NCI-H2029 treated with DMSO at 0.1 percent for 48 hours (cell line): ENCODE measurements at places on chromosomes 4 and X.
A peak's percentile ranks its signal among the peaks of the same experiment; 100 is the strongest.

GRCh38 chr4:7698584-7698983 is 241.1 kb downstream of the AFAP1 start:
- DNase-seq: no peak

DNA sequence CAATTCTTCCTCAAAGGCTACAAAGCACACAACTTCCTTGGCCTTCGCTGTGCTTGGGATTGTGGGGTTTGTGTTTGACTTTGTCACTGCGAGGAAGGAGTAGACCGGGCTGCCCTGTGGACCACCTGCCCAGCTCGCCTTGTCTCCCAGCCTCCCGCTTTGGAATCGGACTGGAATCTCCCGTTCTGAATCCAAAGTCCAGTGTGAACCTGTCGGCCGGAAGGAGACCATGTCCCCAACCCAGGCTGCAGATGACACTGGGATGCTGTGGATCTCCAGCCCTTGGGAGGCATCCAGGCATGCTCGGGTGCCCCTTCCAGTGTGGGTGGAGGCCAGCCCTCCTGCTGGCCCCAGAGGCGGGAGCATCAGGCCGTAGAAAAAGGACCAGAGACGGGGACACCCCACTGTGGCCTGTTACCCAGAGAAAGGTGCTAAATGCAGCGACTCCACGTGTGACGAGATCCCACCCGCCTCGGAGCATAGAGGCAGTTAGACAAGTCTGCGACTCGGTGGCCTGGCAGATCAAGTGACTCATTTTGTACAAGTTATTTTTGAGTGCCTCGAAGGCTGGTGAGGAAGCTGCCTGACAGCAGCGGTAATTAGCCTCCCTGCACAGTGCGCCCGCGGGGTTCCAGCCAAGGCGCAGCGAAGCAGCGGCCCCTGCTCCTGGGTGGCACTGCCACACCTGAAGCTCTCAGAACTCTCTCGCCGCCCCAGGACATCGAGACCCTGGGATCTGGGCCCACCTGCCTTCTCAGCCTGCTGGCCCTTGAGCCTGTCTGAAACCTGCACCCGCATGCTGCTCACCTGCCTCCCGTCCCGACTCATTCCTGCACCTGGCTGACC is 57.5 kb downstream of the ADRA2C start:
- DNase-seq: no peak

DNA sequence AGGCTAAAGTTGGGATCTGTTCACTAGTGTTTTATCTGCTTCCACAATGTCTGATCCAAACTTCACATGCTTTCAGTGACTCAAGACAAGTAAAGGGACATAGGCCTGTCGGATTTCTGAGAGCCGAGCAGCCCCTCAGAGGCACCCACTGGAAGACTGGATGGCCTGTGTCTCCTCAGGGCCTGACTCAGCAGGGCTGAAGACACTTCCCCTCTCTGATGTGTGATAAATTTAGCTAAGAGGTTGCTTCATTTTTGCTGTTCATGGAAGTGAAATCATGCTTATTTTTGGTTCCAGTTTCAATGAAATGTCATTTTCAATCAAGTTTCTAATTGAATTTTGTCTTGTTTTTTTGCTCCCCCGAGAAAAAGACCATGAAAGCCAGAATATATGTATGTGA is 93.7 kb downstream of the MXRA5 start:
- no peak for DNase-seq

GRCh38 chrX:104310657-104311254 is 56.0 kb upstream of the ESX1 start:
- no peak for DNase-seq

GRCh38 chrX:147917700-147918695 is 6.3 kb downstream of the FMR1 start:
- no peak for DNase-seq

DNA sequence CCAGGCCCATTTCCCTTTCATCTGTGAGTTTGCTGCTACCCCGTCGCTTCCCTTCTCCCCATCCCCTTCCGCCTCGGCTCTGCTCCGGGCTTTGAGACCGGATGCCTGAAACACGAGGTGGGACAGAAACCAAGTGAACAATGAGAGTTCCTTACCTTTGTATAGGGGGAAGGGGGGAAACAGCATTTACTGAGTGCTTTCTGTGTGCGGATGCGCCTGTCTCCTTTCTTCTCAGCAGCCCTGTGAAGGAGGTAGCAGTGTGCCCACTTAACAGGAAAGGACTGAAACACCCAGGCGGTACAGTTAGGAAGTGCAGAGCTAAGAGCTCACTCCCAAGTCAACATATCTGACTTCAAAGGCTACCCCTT is 43.2 kb upstream of the TMSB15B start:
- peak; percentile 1 for DNase-seq

- no peak for DNase-seq
These were observed 10.2 kb downstream of the HGFAC start for GRCh38 chr4:3451956-3452355.

DNA sequence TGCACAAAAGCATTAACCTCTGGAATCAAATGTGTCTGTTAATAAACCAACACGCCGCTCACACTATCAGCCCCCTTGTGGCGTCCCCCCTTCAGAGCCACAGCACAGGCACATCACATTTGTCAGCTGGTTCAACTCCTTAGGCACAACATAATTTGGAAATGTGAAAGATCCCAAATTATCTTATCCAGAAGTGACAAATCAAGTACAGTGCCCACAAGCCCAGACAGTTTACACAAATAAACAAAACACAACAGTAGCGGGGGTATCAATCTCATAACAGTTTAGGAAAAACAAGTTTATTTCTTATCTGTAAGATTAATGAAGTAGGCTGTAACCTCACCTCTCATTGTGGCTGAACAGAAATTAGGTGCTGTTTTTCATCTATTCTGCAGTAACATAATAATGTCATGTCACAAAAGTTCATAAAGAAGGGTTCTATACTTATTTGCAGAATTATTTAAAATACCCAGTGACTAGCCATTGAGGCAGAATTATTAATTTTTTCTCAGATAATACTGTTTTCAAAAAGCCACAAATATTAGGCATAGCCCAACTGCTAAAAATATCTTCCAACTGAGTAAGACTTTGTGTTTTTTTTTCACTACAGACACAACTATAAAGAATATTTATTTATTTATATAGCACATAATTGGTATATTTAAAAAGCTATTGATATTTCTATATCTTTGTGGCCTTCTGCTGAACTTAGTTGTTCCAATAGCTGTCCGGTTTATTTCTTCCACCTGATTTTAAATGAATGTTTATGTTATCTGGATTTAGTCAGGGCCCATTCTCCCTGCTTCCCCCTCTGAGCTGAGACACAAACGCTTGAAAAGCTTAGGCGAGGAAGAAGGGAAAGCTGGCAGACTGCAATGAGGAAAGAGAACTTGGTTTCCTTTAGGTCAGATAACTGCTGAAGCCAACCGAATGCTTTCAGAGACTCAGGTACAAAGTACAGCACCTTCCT is 214.7 kb downstream of the QDPR start:
- no peak for DNase-seq

DNA sequence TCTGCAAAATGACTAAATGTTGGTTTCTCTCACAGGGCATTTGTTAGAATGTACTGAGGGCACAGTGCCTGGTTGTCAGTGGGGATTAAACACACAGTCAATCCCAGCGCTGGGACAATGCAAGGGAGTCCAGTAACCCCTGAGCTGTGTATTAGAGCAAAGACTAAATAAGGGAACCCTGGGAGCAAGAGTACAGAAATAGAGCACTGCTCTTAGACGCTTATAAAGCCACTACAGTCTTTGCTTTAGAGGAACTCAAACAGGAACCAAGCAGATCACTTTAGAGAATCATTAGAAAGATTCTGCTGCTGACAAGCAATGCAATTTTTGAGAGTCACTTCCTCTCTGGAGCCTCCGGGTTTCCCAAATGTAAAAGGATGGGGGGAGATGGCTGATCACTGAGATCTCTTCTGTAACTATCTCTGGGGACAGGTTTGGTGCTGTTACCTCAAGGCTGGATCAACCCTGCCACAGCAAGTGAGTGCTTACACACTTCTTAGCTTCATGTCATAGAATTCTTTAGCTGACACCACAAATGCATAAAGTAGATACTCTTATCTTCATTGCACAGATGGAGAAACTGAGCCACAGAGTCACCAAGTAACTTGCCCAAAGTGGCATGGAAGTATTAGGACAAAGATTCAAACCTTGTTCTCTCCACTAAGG is 137.8 kb upstream of the CPEB2 start:
- DNase-seq: no peak

DNA sequence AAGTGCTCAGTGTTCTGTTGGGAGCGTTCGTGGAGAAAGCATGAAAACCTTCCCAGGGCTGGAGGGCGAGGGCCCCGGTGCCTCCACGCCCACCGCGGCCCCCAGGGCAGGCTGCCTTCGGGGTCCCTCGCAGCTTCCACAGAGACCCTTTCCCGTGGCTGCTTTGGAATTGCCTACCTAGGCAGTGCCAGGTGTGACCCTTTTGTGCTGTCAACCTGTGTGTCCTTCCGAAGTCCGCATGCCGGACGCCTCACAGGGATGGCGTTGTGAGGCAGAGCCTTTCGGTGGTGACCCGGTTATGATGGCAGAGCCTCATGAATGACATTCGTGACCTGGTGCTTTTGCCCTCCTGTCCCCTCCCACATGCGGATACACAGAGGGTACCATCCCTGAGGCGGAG is 17.4 kb downstream of the TMEM175 start:
- no peak for DNase-seq

DNA sequence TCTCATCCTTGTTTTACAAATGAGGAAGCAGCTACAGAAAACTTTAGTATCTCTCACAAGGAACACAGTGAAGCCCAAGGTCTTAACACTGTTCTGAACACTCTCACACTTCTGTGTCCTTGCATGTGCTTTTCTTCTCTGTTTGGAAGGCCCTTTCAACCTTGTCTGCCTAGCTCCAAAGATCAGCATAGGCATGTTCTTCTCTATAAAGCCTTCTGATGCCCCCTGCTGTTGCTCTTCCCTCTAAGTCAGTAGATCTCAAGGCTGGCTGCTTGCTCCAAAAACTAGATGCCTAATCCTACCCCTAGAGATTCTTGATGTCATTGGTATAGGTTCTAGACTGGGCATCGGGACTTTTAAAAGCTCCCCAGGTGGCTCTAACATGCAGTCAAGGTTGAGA is 5.9 kb downstream of the APOO start:
- DNase-seq: peak; percentile 70

DNA sequence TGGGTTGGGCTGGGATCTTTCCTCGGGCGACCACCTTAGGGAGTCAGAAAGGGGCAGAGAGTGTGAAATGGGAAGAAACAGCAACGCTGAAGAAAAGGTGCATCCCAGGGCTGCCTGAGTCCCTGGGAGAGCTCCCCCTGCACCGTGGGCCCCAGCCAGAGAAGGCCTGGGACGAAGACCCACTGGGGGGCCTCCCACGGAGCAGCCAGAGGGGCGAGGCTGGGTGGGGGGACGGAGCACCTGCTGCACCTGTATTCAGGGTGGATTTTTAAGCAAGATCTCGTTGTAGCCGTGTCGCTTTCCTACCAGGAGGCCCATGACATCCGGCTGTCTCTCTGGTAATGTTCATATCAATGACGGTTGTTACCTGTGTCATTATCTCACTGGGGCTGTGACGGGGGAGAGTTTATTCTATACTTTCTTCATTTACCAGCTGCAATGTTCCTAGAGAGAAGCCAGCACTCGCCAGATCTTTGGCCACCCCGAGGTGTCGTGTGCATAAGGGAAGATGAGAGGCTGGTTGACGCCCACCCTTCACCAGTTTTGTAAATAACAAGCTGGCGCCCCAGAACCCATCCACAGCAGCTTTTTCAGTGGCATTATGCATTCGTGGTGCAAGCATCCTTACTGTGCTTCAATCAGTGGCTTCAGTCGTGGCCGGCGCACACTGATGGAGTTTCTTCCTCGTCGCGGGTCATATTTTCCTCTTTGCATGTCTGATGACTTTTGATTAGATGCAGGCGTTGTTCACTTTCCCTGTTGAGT is 5.6 kb upstream of the PCGF3 start:
- DNase-seq: no peak

GRCh38 chrX:104134583-104135261 is 22.1 kb downstream of the SLC25A53 start:
- no peak for DNase-seq

- no peak for DNase-seq
These were observed 32.8 kb upstream of the ARHGAP36 start for GRCh38 chrX:131025336-131025735.

- no peak for DNase-seq
These were observed 35.7 kb downstream of the LDB2 start for GRCh38 chr4:16862697-16863096.

- DNase-seq: no peak
These were observed 218.0 kb upstream of the AGA start for GRCh38 chr4:177660223-177660622.

DNA sequence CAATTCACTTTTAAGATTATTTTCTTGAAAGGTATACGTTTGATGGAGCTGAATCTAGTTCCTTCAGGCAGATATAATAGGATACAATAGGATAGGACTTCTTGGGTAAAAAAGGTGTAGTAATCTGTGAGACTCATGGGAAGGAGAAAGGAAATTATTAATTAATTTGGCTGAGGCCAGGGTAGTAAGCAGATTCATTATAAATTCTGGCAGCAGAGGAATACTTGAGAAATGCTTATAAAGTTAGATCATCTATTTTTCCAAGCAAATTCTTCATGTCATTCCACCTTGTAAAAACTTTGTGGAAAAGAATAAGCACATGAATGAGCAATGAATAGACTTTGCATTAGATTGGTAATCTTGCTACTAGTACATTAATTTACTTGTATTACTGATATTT is 46.9 kb downstream of the GYPE start:
- no peak for DNase-seq

DNA sequence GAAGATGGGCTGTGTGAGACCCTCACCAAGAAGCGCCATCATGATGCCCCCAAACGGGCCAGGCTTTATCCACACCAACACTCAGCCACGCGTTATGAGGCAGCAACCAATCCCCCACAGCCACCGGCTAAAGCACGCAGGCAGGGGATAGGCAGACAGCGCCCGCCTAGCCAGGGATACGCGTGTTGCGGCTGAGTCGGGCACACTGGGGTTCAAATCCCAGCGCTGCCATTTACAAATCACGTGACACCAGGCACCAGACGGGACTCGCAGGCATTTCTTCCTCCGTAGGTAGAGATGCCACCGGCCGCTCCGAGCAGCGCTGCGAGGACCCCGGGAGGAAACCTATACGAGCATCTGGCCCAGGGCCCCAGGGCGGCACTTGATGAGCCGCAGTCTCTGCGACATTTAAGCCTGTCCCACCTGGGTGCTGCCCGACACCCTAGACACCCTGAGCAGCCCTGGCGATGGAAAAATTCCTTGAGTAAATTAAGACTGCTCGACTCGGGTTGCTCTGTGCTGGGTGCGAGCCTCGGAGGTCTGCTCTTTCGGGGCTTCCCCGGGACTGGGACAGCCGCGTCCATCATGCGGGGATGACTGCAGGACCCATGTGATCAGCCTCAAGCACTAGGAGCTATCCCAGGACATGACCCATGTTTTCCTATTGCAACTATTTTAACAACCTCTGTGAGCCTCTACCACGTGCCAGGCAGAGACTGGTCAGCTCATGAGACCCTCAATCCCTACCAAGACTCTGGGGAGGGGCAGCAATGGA is 6.3 kb downstream of the ABLIM2 start:
- DNase-seq: no peak
